Renal cortex interstitium (tissue), 15 donors: ENCODE measurements at places on chromosomes 2 and 18.

DNA sequence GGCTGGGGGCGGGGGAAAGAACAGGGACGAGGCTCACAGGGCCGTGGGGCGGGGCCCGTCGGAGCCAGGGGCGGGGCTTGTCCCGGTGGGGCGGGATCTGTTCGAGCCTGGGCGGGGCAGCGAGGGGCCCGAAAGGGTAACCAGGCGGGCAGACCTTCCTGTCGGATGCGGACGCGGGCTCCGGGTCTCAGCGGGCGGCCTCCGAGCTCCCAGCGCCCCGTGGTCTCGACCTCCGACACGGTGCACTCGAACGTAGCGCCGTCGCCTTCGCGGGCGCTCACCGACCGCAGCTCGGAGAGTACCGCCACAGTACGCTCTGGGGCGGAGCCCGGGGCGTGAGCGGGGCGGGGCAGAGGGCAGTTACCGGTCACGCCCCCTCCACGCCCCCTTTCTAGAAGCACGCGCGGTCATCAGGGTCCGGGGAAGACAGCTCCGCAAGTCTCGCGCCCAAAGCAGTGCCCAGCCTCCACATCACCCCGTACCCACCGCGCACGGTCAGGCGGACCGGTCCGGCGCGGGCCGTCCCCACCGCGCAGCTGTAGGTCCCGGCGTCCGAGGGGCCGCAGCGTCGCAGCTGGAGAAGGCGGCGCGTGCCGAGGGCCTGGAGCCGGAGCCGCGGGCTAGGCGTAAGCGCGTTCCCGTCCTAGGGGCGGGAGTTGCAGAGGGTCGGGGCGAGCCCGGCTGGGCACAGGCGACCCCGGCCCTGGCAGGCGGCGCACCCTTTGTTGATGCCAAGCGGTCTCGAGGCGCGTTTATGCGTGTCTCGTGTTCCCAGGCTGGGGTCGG, 8.7 kb downstream of the TMEM198 start:
- DNase-seq, result peak; percentile 77

DNA sequence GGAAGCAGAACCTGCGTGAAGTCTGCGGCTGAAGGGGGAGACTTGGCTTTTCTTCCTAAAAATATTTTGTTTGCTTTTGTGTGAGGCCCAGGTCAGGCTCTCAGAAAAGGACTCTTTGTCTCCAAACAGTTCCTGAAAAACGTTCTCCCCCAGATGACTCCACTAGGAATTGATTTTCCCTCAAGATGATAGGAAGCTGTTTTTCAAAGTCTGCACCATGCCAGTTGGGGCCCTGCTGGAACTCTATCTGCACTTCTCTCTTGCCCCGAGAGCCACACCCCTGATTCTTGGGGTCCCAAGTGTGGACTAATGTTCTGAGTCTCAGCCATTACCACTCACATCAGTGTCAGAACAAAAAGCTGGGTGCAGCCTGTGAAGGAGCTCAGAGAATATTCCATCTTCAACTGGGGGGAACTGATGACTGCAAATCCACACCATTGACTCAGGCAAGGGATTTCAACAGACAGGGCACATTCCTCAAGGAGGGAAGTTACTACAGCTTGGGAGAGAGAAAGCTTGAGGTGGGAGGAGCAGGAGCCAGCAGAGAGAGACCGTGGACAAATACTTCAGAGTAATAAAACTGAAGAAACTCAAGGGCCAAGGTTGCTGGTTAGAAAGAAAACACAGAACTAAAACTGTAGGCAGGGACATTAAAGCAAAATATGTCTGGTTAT, 768.3 kb downstream of the RNF144A start:
- no peak for DNase-seq

DNA sequence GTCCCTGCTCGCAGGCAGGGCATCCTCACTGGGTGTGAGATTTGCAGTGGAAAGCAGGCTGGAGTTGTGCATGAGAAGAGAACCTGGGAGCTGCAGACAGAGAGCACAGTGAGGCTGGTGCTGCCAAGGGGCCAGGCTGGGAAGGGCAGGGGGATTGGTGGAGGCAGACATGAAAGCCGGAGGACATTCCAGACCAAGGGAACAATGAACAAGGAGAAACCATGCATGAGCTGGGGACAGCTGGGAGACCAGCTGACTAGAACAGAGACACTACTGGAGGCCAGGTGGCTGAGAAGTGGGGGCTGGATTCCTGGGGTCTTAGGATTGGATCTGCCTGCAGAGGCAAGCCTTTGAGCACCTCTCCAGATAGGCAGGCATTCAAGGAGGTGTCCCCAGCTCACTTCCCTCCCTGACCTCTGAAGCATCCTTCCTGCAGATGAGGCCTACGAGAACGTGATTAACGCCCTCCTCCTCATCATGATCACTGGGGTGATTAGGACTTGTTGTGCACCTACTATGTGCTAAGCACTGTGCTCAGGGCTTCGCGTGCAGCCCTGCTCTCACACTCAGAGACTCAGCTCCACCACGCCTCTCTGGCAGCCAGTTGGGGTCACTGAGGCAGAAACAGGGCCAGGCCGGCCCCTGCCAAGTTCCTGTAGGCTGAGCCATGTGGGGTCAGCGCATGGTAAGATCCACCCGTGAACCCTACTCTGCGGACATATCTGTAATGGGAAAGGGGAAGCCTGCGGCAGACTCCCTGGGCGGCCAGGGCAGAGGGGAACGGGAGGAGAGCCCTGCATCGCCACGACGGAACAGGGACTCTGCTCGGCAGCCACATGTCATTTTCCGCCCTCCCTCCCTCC, 74.8 kb upstream of the SLC66A3 start:
- DNase-seq, result no peak

DNA sequence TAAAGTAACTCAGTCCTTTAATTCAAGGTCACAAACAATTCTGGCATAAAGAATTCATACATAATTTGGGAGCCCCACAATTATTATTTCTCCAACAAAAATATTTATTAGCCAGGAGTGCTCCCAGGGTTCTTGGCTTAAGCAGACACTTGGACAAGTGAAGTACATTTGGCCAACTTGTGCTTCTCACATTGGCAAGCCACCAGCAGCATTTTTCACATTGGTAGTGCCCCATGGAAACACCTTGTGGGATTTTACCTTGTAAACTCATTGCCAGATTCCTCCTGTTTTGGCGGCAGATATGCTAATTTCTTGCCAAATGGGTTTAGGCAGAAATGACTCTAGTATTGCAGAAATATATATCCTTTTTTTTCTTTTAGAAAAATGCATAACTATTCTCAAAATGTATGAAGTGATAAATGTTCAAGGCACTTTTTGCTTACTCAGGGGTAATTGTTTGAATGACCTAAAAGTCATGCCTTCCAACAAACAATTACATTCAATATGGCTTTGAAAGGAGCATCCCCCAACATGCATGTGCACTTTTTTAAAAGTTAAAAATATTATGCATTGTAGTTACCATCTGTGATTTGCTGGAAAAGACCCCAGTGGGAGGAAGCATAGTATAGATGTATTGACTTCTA, 113.5 kb downstream of the CSRNP3 start:
- DNase-seq, result no peak

DNA sequence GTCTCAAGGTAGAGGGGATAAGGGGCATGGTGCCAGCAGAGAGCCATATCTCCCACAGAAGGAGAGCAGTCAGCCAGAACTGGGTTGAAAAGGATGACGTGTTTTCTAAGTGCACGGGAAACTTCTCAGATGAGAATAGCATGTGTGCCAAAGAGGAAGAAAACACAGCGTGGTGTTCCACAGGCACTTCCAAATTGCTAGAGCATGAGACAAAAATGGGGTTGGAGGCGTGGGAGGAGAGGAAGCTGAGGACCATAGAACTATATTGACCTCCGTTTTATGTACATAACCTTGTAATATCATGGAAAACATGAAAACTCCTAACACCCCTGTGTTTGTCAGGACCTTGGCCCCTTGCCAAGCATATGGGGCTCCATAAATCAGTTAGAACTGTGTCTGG, 682.7 kb upstream of the RAB6C start:
- no peak for DNase-seq

DNA sequence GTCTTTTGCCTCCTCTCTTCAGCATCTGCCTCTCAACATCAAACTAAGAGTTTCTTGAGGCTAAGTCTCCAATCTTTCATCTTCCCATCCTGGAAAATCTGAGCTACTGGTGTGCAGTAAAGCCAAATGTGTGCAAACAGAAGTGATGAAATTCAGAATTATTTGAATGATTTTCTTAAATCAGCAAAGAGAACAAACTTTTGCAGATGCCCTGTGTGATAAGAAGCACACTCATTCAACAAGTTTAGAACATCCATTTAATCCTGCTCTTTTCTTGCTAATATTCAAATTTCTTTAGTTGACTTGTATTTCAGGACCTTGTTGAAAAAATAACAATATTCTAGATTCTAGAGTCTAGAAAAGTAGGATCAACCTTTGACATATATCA, 1374.9 kb upstream of the CELF4 start:
- DNase-seq, result no peak

- DNase-seq, result no peak
These were observed 3.8 kb upstream of the OSR1 start for GRCh38 chr2:19362094-19362754.

DNA sequence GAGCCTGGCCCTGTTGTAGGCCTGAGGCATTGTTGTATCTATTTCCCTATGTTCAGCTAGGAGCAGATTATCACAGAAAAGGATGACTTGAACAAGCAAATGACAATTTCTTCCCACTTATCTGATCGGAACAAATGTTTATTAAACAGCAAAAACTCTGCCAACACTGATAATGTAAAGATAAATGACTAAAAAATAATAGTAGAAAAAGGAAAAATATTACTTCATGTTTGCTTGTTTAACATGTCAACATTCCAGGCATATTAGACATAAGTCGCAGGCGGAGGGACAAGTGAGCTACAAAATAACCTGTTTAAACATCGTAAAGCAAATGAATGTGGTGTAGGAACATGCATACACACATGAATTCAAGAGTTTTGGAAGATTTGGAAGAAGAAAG, 257.9 kb downstream of the TMX3 start:
- DNase-seq, result no peak

- DNase-seq, result no peak
These were observed 178.7 kb downstream of the SRBD1 start for GRCh38 chr2:45432406-45432805.

DNA sequence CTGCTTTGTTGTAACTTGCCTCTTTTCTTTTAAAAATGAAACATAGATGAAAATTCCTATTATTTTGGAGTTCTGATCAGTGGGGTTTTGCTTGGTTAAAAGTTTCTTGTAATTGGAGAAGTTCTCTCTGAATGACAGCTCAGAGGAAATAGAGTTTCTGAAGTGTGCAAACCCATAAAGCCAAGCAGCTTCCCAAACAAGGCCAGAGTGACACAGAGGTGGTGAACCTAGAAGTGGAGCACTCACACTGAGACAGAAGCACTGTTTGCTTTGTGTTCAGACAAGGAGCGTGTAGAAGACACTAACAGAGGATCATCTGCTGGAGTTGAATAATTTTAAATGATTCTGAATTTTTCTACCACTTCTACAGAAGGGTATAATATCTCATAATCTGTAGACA, 49.2 kb downstream of the FBXO48 start:
- DNase-seq, result no peak

DNA sequence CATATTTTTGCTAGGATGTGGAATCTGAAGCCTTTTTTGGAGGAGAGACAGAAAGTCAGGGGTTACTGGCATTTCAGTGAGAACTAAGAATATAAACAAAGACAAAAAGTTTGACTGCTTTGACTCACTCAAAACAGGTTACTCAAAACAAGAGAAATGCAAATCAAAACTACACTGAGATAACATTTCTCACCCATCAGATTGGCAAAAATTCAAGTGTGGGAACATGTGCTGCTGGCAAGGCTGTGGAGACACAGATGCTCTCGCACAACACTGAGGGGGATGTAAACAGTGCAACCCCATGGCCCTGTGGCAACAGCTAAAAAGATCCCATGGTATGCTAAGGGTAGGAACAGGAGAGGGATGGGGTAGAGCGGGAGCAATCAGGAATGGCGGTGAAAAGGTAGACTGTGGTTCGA, 86.6 kb downstream of the DTNB start:
- no peak for DNase-seq

DNA sequence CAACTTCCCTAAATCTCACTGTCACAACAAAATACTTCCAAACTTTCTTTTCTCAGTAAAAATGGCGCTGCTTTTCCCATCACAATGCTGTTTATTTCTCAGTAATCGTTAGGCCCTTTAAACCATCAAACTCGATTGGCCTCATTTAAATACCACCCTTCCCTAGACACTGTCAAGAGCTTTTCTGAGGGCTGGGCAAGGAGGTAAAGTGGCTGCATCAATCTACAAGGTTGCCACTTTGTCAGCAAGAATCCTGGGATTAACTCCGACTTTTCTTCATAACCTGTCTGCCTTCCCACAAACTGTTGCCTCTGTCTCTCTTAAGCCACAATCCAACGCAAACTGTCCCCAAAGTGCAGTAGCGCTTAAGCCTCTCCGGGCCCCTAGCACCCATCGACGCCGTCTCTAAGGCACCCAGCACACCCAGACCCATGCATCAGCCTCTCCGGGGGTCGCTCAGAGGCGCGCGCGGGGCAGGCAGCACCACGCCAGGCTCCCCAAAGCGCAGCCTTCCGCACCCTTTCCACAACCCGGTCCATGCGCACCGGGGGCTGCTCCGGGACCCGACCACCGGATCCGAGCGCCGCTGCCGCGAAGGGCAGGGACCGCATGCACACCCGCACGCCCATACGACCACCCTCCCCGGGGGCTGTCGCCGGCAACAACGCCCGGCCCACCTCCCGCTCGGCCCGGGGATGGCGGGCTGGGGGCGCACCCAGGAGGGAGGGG, 683 bp downstream of the MBOAT2 start:
- DNase-seq, result peak; percentile 12

DNA sequence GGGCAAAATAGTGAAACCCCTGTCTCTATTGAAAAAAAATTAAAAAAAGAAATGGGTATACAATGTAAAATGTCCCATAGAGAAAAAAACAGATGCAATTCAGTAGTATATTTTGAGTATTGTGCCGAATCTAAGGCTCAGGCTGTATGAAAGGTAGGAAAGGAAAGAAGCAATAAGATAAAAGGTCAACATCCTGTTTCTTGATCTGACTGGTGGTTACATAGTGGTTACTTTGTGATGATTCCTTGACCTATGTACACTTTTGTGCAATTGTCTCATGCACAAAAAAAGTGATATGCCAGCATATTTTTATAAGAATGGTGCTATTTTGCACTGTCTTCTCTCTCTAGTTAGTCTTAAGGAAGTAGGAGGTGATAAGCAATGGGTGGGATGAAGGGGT, 1333.7 kb upstream of the TMEFF2 start:
- DNase-seq, result no peak

DNA sequence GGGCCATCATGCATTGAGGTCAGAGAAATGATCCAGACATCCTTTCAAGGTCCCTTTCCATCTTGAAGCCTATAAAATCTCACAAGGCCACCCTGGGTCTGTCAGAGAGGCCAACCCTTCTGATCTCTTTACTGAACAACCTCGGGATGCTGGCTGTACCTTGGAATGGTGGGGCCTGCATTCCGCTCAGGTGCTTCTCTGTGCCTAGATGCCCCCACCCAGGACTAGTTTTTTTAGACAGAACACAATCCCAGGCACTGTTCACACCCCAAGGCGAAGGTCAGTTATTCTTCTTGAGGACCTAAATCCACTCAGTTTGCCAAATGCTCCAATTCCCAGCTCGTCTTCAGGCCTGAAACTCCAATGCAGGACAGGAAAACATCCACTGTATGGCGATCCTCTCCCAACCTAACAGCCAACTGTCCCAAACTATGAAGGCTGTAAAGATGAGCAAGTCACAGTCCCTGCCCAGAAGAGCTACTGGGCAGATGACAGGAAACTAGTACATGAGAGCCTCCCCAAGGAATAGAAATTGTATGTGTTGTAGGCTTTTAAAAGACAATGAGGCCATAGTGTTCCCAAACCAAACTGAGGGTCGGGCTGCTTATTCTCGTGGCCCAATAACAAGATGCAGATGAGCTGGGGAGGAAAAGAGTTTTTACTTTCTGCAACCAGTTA, 154.4 kb upstream of the ACAA2 start:
- DNase-seq, result no peak

GRCh38 chr2:70089983-70090525, 2.8 kb downstream of the PCBP1 start:
- DNase-seq, result no peak
